Activated CD8-positive, alpha-beta memory T cell treated with anti-CD3 and anti-CD28 coated beads for 1 hour (primary cell): ENCODE measurements at places on chromosomes 4 and X.

DNA sequence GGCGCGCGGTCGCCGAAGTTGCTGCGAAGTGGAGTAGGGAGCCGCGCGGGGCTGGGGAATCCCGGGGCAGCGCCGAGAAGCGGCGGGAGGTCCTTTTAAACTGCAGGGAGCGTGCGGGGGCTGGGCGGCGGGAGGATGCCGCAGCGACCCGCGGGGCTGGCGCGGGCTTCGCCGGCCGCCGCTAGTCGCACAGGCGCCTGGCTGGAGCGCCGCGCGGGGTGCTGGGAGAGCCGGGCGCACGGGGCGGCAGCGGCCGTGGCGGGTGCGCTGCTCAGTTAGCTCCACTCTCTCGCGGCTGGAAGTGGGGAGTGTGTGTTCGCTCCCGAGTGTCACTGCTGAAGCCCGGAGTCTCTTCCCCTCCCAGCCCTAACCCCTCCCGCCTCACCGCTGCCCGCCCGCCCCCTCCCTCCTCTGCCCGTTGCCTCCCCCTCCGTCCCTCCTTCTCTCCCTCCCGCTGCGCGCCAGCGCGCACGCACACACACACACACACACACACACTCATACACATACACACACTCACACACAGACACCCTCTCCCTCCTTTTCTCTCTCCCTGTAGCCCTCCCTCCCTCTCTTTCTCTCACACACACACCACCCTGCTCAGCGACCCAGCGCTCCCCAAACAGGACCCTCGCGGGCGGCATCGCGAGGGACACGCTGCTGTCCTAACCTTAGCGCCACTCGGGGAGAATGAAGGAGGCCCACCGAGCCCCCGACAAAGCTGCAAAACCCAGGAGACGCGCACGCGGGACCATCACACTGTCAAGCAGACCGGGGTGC is at the start of gene NDNF:
NDNF (minus strand) TSS at position 312 of the 780 bp plus-strand sequence. CDS start 26,698 bp downstream, outside the sequence.
- DNase-seq = no peak

DNA sequence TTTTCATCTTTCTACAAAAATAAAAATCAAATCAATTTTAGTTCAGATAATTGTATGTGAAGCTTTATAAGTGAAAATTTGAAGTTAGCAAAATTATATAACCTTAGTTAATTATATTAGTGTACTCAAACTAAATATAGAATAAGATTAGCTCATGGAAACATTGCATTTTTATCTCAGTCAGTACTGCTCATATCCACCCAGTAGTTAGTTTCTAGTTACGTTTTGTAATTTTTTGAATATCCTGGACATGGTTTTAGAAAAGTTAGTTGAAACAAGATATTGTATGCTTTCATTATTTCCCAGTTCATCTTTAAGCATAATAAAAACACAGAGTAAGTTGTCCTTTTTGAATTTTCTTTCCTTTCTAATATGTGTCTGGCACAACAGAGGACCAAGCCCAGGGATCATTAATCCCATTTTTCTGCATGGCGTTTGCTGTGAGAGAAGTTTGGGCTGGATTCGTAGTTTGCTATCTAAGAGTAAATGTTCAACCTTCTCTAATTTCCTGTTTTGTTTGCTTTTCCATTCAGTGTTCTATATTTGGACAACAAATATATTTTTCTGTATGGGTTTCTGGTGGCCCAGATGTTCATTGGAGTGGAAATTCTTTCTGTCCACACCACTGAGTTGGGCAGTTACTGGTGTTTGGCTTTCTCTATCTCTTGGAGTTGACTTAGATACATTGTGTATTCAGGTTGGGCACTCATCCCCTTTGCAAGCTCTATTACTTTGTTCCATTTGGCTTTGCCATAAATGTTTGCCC is 12.1 kb downstream of the TBL1X start:
- DNase-seq = no peak

DNA sequence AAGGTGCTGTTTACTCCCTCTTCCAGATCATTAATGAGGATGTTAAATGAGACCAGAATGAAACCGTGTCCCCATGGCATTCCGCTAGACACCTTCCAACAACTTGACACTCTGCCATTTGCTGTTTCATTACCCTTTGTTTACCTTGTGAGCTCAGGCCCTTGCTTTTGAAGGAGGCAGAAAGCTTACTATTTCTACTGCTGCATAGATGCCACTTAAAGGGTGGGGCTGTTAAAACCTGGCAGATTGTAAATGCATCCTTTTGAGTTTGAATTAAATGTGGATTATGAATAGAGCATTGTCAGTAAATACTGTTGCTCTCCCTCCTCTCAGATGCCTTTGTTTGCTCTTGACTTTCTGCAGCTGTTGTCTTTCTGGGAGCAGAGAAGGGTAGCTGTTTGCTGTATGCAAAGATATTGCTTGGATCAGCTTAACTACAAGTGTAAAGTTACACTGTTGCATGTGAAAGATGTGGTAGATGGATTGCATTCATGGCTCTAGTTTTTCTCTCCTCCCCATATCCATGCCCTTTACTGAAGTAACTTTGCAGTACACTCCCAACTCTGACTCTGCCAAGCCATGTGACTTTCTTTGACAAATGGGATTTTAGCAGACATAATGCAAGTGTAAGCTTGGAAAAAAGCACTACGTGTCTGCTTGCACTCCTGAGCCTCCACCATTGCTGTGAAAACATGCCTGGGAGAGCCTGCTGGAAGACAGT is 75.0 kb upstream of the DHX15 start:
- no peak for DNase-seq

DNA sequence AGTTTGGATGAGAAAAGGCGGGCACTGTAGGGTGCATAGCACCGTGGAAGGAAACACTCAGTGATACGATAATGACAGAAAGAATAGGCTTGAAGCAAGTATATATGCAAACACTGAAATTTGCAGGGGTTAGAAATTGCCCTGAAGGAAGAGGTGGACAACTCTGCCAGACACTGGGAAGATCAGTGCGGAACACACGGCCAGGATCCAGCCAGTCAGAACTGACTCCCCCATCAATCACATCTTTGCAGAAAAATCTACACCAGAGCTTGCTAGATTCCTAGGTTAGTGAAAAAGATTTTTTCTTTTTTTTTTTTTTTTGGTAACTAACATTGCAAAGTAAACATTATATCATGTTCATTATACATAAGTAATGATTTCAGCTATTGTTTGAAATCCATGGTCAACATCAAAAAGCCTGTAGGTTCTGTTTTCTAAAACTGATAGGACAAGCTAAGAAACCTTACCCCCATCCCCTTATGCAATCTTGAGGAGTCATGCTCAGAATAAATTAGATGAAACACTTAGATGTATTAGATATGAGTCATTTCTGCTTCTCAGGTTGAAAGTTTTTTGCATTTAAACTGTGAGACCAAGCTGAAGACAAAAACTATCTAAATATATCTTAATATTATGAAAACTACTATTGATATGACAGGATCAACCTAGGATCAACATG is 38.9 kb downstream of the TRIML1 start:
- DNase-seq = no peak

DNA sequence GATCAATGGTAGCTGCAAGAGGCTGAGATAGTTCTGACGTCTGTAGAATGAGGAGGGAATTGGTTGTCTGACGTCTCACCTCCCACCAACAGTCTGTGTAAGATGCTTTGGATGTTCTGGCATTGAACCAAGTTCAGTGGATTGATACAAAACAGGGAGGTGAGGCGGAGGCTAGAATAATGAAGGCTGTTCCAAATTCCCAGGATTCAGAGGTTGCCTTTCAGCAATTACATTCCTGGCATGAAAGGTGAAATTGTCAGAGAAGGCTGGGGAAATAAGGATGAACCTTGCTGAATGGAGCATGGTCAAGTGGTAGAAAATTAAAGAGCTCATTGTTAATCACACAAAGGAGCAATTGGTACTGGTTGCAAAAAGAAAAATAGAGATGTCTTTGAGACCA is 241.6 kb downstream of the FBXW7 start:
- no peak for DNase-seq

DNA sequence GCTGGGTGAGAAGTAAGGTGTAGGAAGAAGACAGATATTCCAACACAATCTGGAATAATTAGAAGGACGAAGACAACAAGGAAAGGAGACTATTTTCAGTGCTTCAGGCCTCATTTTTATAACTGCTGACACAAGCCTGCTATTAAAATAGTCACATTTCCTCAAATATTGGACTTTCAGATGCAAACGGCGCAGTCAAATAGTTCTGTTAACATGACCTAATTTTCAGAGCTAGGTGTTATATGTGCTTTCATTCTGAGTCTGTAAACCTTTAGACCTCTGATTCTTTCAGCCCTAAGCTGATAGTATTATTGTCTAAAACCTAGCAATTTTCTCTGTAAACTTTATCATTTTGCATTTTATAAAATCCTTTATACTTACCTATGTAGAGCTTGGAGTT is 261.5 kb downstream of the IL1RAPL1 start:
- no peak for DNase-seq

- DNase-seq = no peak
Observed at GRCh38 chrX:63927848-63928247, 142.8 kb upstream of the ARHGEF9 start.
